Activated CD4-positive, alpha-beta T cell treated with anti-CD3 and anti-CD28 coated beads for 36 hours (primary cell): ENCODE measurements at places on chromosomes 6 and 20. TPM values are rescaled to one million over a fixed set of nuclear protein-coding genes. Genes with fewer than 3 reads are reported as not detected.

SPTLC3 gene
- 1.1 TPM for total RNA-seq

DNA sequence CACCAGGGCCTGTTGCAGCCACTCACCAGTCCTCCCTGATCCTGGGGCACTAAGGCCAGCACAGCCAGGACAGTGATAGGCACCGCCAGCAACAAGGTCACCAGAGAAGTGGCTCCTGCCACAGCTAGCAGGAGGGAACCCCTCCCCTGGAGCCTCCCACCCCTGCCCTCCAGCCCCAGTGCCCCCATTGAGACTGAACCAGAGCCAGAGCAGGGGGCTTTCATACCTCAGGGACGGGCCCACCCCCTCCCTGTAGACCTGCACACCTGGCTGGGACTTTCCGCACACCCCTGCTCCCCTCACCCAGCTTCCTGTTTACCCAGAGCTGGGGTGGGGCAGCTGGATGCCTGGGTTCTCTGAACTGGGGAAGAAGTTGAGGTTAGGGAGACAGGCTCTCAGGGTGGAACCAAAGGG, at the start of gene LTB:
Gene LTB (minus strand): TSS at position 195 of the 414 bp plus-strand sequence. CDS start 7 bp downstream, at position 188.
- peaks cover 28% of the 10 kb centered on the region for H3K36me3 ChIP-seq
- H3K27ac ChIP-seq = peak within 1 kb of the TSS; percentile 97
- peak; percentile 60 for DNase-seq

EMILIN3 gene
- 0.16 TPM for total RNA-seq

- H3K4me1 ChIP-seq = peaks cover 6% of the 10 kb centered on the region
- H3K4me3 ChIP-seq = no peak overlapping the region
- H3K27me3 ChIP-seq = no peaks in the 10 kb centered on the region
- no peaks in the 10 kb centered on the region for H3K36me3 ChIP-seq
- no peak overlapping the region for H3K27ac ChIP-seq
Observed at GRCh38 chr6:71349976-71350615, 61.5 kb downstream of the OGFRL1 start.

VIP gene
- total RNA-seq = not detected

GRCh38 chr6:80769106-80769505, 662.6 kb downstream of the BCKDHB start:
- H3K27me3 ChIP-seq = no peaks in the 10 kb centered on the region
- H3K36me3 ChIP-seq = no peaks in the 10 kb centered on the region
- DNase-seq = no peak
- no peak overlapping the region for H3K4me3 ChIP-seq
- H3K4me1 ChIP-seq = no peaks in the 10 kb centered on the region

GRCh38 chr20:56554869-56555268, 21.8 kb downstream of the FAM209B start:
- no peaks in the 10 kb centered on the region for H3K27me3 ChIP-seq
- no peaks in the 10 kb centered on the region for H3K36me3 ChIP-seq
- H3K27ac ChIP-seq = no peak overlapping the region
- no peak overlapping the region for H3K4me3 ChIP-seq
- H3K4me1 ChIP-seq = peaks cover 8% of the 10 kb centered on the region

GRCh38 chr20:61886721-61887595, 178.7 kb downstream of the TAF4 start:
- peaks cover 2% of the 10 kb centered on the region for H3K4me1 ChIP-seq
- no peaks in the 10 kb centered on the region for H3K36me3 ChIP-seq
- no peak overlapping the region for H3K27ac ChIP-seq
- no peak overlapping the region for H3K4me3 ChIP-seq

DNA sequence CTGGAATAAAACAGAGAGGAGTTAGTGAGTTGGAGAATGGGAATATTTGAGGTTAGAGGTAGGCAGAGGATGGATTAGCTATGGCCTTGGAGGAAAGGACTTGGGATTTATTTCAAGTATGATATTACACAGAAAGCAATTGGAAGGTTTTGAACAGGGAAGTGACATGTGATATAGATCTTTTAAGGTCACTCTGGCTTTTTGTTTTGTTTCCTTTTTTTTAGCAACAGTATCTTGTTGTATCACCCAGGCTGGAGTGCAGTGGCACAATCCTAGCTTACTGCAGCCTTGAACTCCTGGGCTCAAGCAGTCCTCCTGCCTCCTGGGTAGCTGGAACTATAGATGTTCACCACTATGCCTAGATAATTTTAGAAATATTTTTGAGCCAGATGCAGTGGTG, 190.3 kb downstream of the UTRN start:
- H3K27ac ChIP-seq = peak overlapping the region; percentile 35
- H3K4me1 ChIP-seq = no peaks in the 10 kb centered on the region
- H3K36me3 ChIP-seq = peaks cover 19% of the 10 kb centered on the region
- no peaks in the 10 kb centered on the region for H3K27me3 ChIP-seq
- no peak for DNase-seq

DNA sequence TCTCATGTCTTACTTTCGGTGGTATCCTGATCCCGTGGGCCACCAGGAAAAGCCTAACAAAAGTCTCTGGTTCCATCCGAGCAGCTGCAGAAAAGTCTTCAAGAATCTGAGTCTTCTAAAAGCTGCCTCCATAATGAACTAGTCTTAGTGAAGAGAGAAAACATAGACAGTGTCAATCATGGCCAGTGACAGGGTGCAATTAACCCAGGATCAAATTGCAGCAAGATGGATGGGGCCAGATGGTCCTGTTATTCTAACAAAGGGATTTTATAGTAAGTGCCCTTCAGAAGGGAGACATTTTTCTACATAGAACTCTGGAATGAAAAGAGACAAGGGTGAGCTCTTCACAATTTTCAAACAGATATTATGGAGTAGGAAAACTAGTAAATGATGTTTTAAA, 281.6 kb upstream of the ZFP64 start:
- H3K4me3 ChIP-seq = no peak overlapping the region
- H3K4me1 ChIP-seq = no peaks in the 10 kb centered on the region

- DNase-seq = no peak
- H3K4me3 ChIP-seq = no peak overlapping the region
- H3K36me3 ChIP-seq = no peaks in the 10 kb centered on the region
- no peaks in the 10 kb centered on the region for H3K4me1 ChIP-seq
- peaks cover 5% of the 10 kb centered on the region for H3K27me3 ChIP-seq
- no peak overlapping the region for H3K27ac ChIP-seq
Observed at GRCh38 chr6:13004601-13005000, 288.0 kb downstream of the PHACTR1 start.

DNA sequence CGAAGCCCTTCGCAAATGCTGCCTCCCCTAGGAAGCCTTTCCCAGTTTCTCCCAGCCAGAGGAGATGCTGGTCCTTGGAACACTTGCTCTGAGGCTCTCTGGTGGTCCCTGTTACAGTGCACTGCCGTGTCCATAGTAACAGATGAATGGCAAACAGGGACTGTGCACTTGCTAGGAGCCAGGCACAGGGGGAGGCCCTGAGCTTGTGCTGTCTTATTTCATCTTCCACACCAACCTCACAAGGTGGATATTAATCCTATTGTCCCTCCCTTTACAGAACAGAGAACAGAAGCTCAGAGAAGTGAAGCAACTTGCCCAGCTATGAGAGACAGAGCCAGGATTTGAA, 19.0 kb downstream of the SRC start:
- no peak overlapping the region for H3K27ac ChIP-seq
- H3K4me1 ChIP-seq = peaks cover 5% of the 10 kb centered on the region
- peaks cover 4% of the 10 kb centered on the region for H3K36me3 ChIP-seq
- no peak overlapping the region for H3K4me3 ChIP-seq
- DNase-seq = no peak

DNA sequence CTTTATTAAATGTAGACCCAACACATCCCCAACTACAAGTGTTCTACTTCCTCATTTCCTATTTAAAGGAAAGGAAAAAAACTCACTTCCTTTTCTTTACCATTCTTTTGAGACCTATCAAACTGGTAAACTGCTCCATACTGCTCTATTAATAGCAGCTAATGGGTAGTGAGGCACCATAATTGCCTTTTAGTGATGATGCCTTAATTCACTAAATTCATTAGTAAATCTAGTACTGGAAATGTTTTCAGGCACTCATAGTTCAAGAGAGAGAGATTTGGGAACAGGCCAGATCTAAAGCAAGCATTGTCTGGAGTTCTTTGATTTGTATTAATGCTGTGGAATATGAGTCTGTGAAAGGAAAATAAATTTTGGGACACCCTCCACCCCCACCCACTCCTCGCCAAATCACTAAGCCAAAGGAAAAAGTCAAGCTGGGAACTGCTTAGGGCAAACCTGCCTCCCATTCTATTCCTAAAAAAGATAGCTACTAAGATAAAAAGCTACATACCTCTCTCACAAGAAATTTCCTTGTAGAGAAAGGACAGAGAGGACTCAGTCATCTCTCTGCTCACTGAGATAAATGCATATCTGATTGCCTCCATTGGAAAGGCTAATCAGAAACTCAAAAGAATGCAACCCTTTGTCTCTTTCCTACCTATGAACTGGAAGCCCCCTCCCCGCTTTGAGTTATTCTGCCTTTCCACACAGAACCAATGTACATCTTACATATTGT, 13.6 kb upstream of the IBTK start:
- no peak overlapping the region for H3K27ac ChIP-seq
- H3K27me3 ChIP-seq = peaks cover 2% of the 10 kb centered on the region
- no peaks in the 10 kb centered on the region for H3K4me1 ChIP-seq
- no peak for DNase-seq
- H3K4me3 ChIP-seq = no peak overlapping the region
- H3K36me3 ChIP-seq = no peaks in the 10 kb centered on the region

SLC35F1 gene
- 0.18 TPM for total RNA-seq

DNA sequence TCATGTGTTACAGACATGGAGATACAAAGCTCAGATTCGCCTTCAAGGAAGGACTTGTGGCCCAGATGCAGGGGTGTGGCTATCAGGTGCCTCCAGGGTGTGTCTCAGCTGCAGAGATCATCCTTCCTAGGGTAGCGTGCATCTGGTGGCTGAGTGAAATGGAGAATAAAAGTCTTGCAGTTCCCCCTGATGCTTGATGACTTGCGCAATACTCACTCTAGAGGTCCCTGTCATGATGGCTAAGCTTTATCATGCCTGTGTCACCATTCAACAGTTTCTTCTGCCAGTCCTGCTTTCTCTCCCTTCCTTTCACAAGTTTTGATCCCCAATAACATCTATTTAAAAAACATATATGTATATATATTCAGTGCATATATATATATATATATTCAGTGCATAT, 228.1 kb downstream of the PAX1 start:
- no peaks in the 10 kb centered on the region for H3K4me1 ChIP-seq
- no peaks in the 10 kb centered on the region for H3K36me3 ChIP-seq
- H3K4me3 ChIP-seq = no peak overlapping the region
- H3K27ac ChIP-seq = no peak overlapping the region

- peaks cover 36% of the 10 kb centered on the region for H3K4me1 ChIP-seq
- H3K27me3 ChIP-seq = no peaks in the 10 kb centered on the region
- no peak overlapping the region for H3K4me3 ChIP-seq
- no peak for DNase-seq
Observed at GRCh38 chr6:158715330-158716311, 65.8 kb downstream of the SYTL3 start.

DNA sequence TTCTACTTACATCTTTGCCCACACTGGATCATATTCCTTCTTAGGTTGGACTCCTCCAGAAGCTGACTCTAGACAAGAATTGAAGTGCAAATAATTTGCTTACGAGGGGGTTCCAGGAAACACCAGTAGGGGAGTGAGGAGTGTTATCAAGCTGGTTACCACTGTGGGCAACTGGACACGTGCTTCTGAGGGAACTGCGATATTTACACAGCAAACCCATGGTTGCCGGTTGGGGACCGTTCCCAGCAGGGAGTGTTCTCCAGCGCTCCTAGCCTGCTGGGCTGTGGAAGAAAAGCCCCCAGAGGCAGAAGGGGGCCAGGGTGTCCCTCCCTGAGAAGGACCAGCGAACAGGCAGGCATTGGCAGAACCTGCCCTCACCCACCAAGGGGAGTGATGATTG, 21.7 kb downstream of the MDFI start:
- no peak overlapping the region for H3K27ac ChIP-seq
- no peak for DNase-seq
- no peaks in the 10 kb centered on the region for H3K36me3 ChIP-seq
- H3K4me3 ChIP-seq = no peak overlapping the region
- no peaks in the 10 kb centered on the region for H3K4me1 ChIP-seq

ECHDC1 gene
- 48.2 TPM for total RNA-seq

DNA sequence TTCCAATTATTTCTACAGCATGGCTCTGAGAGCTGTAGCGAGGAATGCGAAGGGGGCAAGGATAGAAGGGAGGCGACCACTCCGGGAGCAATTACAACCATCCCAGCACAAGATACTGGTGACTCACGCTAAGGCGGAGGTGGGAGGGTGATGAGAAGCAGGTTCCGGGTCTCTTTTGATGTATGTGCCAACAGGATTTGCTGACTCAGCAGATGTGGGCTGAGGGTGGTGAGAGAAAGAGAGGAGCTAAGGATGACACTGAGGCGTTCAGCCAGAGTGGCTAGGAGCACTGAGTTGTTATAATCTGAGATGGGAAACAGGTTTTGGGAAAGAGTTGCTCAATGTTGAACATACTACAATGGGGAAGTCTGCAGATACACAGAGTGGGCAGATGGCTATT, 9.3 kb upstream of the TXNDC5 start:
- no peaks in the 10 kb centered on the region for H3K36me3 ChIP-seq
- DNase-seq = peak; percentile 77
- peaks cover 10% of the 10 kb centered on the region for H3K27me3 ChIP-seq
- no peaks in the 10 kb centered on the region for H3K4me1 ChIP-seq

GRCh38 chr6:135212935-135213334, 31.8 kb downstream of the MYB start:
- H3K4me1 ChIP-seq = peaks cover 38% of the 10 kb centered on the region
- no peak overlapping the region for H3K4me3 ChIP-seq
- peak; percentile 33 for DNase-seq
- peak overlapping the region; percentile 65 for H3K27ac ChIP-seq

GRCh38 chr6:167572841-167573271, 248.0 kb downstream of the TTLL2 start:
- H3K4me3 ChIP-seq = no peak overlapping the region
- no peak overlapping the region for H3K27ac ChIP-seq
- no peaks in the 10 kb centered on the region for H3K36me3 ChIP-seq
- peaks cover 2% of the 10 kb centered on the region for H3K27me3 ChIP-seq
- no peaks in the 10 kb centered on the region for H3K4me1 ChIP-seq
- DNase-seq = no peak

- H3K27me3 ChIP-seq = no peaks in the 10 kb centered on the region
- H3K27ac ChIP-seq = peak overlapping the region; percentile 97
- peak overlapping the region; percentile 89 for H3K4me3 ChIP-seq
- H3K4me1 ChIP-seq = peaks cover 67% of the 10 kb centered on the region
- DNase-seq = peak; percentile 79
- peaks cover 3% of the 10 kb centered on the region for H3K36me3 ChIP-seq
Observed at GRCh38 chr6:31822036-31822821, 5.3 kb upstream of the HSPA1B start.

DNA sequence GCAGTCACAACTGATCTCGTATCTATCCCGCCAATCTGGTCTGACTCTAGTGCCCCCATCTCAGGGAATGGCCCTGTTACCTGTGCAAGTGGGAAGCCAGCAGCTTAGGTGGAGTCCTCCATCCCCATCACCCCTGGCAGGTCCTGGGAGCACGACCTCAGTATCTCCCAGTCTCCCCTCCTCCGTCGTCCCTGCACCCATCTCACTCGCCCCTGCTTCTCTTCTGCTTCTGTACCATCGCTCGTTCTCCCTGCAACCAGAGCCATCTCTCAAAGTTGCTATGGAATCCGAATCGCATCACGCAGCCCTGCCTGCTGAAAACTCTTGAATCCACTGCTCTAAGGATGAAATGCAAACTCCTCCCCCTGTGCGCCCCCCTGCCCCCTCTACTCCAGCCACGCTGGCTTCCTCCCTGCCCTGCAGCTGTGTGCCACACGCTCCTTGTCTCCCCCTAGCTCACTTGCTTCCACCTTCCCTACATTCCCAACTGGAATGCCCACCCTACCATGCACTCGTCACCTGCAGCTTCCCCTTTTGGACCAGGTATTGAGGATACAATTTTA, 64.0 kb upstream of the PTGIS start:
- no peak overlapping the region for H3K27ac ChIP-seq
- H3K4me3 ChIP-seq = no peak overlapping the region
- no peaks in the 10 kb centered on the region for H3K27me3 ChIP-seq
- H3K36me3 ChIP-seq = peaks cover 22% of the 10 kb centered on the region

SLC17A9 gene
- total RNA-seq = 16.5 TPM

BPIFB4 gene
- not detected for total RNA-seq
